ENCODE measurements at places on chromosomes 16 and 17.

GRCh38 chr17:34275881-34276280, 5.9 kb downstream of the CCL7 start:
- DNase-seq, result no peak

GRCh38 chr17:80152081-80152702, 5.3 kb upstream of the EIF4A3 start:
- no peak for DNase-seq

GRCh38 chr17:50102164-50102991, 7.2 kb downstream of the PDK2 start:
- DNase-seq, result no peak

DNA sequence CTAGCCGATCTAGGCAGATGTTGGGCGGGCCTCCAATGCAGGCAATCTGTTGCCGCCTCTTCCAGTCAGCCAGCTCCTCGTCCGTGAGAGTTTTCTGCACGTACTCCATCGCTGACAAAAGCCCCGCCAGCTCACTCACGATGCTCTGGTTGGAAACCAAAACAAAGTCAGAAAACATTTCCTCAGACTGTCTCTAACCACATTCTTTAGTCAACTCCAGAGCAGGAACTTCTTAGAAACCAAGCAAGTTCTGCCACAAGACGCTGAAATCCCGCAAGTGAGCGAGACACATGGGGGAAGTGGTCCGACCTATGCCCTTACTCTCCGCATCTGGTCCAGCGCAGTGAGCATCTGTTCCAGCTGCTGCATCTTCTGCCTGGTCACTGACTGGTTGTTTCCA, 49.1 kb downstream of the STAT5A start:
- DNase-seq, result no peak

DNA sequence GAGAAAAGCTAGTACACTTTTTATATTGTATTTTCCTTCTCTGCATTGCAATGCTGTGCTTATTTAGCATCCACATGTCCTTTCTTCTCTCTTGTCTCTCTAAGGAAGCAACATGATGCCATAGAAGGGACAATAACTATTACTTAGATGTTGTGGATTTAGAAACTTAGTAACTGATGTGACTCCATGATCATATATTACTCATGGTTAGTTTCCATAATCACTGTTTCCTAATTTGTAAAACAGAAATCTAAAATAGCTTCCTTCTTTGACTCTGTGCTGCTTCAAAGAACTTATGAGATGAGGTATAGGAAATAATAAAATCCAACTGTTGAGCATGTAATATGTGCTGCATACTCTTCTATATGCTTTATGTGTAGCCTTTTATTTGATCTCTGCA, 6.6 kb upstream of the ABCA5 start:
- DNase-seq, result no peak

GRCh38 chr17:81323411-81323868, 28.3 kb upstream of the SLC38A10 start:
- no peak for DNase-seq

GRCh38 chr16:20897253-20897897, 2.8 kb downstream of the DCUN1D3 start:
- no peak for DNase-seq

DNA sequence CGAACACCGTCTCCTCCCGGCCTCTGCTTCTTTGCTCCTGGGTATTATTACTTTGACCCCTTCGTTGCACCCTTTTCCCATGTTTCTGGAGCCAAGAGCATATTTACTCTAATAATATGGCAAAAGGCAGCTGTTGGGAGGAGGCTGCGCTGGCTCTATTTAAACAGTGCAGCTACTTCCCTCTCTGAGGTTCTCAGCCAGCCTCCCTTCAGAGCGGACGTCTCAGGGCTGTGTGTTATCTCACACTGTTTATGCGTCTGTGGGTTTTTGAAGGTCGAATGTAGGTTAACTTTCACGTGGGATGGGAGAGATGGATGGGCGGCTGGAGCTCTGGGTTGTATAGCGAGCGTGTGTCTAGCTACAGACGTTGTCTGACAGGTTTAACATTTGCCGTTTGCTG, 45.3 kb downstream of the COX4I1 start:
- DNase-seq, result no peak

DNA sequence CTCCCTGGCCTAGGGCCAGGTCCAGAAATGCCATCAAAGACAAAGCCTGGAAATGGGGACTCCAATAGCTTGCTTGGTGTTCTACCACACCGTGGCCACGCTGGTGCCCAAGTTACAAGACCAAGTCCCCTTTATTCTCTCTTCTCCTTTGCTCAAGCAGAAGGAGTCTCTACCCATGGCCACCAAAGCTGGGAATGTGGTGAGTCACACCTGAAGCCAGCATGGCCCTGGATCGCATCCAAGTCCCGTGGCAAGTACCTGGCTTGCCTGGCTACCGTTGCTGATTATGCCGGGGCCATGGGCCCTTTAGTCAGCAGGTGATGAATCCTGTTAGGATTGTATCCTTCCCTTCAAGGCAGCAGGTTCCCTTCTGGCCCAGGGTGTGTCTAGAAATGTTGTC, 260.0 kb downstream of the HAPSTR1 start:
- no peak for DNase-seq

GRCh38 chr17:41687828-41688640, 651 bp upstream of the EIF1 start:
- peak; percentile 79 for DNase-seq

DNA sequence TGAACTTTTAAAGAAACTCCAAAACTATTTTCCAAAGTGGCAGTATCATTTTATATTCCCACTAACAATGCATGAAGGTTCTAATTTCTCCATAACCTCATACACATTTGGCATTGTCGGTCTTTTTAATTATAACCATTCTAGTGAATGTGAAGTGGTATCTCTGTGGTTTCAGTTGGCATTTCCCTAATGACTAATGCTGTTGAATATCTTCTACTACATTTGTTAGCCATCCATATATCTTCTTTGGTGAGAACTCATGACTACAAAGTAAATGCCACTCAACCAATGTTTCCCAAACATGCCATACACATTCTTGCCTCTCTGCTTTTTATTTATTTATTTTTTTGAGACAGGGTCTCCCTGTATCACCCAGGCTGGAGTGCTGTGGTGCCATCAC, 31.7 kb upstream of the TAOK1 start:
- DNase-seq, result no peak

DNA sequence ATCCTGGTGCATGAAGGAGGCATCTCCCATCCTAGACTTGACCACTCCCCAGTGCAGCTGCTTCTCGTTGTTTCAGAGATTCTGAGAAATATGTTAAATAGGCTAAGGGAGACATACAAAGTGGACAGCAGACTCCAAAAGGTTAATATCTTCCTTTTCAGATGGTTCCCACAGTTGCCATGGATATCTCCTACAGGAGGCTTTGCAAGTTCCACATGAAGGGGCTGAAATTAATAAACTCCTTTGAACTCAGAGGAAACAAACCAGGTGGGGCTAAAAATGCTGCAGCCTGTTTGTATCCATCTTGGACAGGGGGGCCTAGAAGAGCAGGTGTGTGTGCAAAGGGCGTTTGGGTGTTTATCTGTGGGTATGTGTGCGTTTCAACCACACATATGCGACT, 257.4 kb upstream of the XYLT1 start:
- no peak for DNase-seq

DNA sequence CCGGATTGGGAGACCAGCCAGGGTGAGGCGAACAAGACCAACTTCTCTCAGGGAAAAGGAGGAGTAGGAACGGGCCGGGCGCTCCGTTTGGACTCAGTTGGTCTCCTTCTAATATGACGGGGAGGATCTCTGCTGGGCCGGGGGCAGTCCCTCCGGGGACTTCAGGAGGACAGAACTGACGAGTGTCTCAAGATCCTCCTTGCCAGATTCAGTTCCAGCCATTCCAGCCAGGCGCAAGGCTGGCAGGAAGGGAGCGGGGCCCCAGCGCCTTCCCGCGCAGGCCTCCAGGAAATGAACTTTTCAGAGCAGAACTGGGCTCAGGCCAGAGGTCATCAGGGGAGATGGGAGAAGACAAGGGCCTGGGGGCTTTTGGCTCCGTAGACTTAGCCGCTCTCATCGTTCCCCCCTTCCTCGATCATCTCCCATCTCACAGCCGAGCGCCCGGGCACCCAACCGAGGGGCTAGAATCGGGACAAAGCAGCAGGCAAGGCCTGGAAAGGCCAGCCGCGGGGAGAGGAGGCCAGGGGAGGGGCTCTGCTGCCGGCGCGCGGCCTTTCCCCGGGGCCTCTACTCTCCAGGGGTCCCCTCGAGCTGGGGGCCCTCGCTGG, 1.6 kb downstream of the ZNF423 start:
- DNase-seq, result no peak

DNA sequence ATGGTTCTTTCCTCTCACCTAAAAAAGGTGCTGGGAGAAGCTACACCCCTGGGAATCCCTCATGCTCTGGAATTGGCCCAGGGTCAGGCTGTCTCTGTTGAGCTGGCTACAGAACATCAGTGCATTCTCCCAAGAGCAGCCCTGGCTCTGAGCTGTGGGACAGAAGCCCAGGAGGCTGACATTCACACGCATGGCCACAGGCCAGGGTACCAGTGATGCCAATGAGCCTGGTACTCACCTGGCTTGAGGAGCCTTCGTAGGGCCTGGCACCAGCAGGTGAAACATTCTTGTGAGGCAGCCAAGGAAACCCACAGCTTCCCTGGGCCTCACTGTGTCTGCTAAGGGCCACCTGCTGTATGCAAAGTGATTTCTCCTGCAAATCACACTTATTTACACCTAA, 121.7 kb upstream of the CCL2 start:
- DNase-seq, result no peak

DNA sequence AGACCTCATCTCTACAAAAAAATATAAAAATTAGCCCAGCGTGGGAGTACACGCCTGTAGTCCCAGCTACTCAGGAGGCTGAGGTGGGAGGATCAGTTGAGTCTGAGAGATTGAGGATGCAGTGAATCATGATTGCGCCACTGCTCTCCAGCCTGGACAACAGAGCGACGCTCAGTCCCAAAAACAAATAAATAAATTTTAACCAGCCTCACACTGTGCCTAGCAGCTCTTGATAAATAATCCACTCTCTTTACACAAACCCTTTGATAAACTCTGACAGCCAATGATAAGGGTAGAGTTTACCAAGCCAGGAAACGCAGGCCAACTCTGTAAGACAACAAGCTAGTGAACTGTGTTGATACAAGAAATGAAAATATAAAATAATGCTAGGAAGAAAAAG, 32.7 kb downstream of the LITAF start:
- DNase-seq, result no peak

DNA sequence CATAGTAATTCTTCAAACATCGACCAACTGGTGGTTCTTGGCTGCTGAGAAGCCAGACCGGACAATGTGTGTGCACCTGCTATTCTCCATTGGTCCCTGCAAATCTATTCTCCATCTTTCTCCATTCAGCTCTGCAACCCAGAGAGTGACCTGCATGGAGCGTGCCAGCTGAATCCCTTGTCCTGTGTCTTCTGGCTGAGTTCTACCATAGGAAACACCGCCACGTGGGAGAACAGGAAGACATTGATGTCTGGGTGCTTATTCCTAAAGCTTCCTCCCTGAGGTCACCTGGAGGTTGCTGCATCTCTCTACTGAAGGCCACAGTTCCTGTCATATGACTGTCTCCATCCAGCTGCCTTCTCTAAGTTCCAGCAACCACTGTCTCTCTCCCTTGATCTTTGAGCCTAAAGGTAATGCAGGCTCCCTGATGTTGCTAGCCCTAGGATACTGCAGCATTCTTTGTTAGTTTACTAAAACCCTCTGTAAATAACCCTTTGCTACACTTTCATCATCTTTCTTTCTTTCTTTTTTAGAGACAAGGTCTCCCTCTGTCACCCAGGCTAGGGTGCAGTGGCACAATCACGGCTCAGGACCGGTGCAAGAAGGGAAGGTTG, 10.6 kb upstream of the SMG1 start:
- DNase-seq, result no peak

DNA sequence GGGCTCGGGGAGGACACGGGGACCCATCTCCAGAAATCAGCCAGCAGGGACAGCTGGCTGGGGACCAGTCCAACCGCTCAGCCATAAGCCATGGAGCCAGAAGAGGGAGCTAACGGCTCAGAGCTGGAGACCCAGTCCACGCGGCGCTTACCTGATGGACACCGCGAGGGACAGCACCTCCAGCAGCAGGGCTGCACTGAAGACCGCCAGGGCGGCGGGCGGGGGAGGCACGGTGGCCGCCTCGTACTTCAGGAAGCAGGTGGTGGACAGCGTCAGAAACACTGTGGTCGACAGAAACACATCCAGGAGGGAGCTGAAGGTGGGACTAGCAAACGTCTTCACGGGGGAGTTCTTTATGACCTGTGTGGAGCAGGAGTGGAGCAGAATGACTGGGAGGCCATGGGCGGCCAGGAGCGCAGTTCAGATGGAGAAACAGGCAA, 102.6 kb upstream of the CREBBP start:
- DNase-seq, result no peak

- DNase-seq, result no peak
Observed at GRCh38 chr17:14330492-14330962, 29.6 kb downstream of the HS3ST3B1 start.

DNA sequence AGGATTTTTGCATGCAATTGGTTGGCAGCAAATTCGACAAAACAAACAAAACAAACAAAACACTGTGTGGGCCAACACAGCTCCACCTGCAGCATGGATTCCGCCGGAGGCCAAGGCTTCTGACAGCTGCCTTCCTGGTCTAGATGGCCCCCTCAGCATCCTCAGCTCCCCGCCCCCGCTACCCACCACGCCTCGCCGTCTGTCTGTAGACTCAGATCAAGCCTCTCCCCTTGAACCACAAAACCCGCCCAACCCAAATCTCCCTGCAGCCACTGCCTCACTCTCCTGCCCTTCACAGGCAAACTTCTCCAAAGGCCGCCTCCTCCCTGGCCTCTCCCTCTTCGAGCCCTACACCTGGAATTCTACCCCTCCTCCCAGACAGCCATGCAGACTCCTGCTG, 57.9 kb downstream of the RTN4RL1 start:
- DNase-seq, result no peak

- DNase-seq, result no peak
Observed at GRCh38 chr17:48556576-48557401, 11.9 kb upstream of the HOXB2 start.

DNA sequence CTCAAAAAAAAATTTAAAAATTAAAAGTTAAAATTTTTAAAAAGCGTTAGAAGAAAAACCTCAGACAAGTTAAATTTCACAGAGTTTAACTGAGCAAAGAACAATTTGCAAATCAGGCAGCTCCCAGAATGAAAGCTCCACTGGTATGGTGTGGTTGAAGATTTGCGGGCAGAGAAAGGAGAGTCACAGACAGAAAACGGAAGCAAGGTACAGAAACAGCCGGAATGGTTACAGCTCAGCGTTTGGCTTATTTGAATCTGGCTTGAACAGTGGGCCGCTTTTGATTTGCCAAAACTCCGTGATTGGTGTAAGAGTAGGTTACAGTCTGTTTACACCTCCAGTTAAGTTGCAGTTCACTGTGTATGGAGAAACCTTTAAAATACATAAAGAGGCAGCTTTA, 297.1 kb downstream of the HS3ST4 start:
- DNase-seq, result no peak

GRCh38 chr16:19219836-19220235, 51.8 kb downstream of the SYT17 start:
- DNase-seq, result no peak

Measured in NCI-H1436 (cell line).